ENCODE measurements at places on chromosomes 1 and 21.
A peak's percentile ranks its signal among the peaks of the same experiment; 100 is the strongest.

GRCh38 chr1:176205332-176205914 lies 1.7 kb downstream of the COP1 start:
- no peak for DNase-seq

GRCh38 chr1:116178837-116179236 lies 67.6 kb downstream of the MAB21L3 start:
- peak; percentile 82 for DNase-seq

DNA sequence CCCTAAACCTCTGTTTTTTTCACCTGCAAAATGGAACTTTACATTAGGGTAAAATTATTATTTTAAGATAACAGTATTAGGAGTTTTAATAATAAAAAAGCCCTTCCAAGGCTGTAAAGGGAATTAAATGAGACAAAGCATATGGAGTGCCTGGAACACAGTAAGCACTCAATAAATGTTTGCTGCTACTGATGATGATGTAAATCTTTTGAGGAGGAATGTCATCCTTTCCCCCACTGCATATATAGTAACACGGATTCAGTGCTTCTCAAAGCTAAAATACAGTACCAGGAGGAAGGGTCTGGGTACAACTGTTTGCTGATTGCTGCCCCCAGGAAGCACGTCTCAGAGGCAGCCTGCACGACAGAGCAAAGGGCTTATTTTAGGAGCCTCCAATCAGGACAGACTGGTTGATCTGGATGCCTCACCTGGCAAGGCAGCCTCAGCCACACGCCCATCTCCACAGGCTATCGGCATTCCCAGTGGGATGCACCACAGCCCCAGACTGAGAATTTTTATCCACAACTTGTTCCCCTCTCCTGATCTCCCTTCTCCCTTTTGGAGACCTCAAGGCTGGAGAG lies 64.4 kb downstream of the GADD45A start:
- no peak for DNase-seq

- DNase-seq = peak; percentile 75
Observed at GRCh38 chr1:59879574-59879973, 47.0 kb downstream of the CYP2J2 start.

- no peak for DNase-seq
Observed at GRCh38 chr21:27817074-27817473, 850.2 kb upstream of the ADAMTS5 start.

DNA sequence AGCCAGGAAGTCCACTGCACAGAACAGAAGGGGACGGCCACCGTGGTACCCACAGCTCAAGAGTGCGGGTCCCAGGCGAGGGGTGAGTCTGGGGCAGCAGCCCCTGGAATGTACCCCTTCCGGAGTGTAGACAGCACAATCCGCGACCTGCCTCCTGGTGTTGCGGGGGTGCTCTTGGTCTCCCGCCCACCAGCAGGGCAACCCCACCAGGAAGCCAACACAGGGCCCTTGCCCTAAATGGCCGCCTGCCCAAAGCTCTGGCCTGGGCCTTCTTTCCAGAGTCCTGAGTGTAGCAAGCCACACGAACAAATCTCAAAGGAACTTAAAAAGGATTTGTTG lies 1.1 kb upstream of the SLC19A1 start:
- DNase-seq = no peak

DNA sequence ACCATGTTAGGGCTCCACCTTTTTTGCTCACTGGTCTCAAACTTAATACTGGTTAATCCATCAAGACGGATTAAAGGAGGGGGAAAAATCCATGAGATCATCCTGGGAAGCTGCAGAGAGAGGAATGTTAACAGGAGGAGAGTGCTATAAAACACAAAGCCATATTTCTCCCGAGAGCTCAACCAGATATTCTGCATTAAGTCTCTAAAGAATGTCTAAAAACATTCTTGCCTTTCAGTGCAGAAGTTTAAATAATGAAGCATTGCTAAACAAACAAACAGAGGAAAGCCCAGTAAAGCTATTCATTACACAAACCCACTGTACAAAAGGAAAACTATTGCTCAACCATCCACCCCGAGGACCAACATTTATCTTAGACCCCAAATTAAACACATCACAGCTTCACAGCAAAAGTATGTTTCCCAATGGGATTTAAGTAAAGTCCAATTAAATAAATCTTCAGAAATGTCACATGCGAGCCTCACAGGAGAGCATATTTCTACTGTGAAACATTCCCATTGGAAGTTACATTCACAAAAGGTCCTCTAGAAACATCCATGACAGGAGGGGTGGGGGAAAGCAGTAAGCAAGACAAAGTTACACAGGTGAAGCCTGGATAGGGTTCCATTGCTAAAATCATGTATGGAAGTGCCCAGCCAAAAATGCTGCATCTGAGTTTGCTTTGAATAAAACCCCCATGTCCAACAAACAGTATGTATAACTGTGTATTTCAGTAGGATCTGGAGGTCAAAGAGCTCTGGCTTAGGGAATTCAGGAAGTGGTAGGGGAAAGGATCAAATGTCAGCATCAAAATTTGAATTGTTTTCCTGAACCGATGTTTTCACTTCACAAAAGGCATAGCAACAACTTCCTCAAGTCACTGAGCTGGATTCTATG lies 23.3 kb downstream of the DUSP10 start:
- DNase-seq = no peak

DNA sequence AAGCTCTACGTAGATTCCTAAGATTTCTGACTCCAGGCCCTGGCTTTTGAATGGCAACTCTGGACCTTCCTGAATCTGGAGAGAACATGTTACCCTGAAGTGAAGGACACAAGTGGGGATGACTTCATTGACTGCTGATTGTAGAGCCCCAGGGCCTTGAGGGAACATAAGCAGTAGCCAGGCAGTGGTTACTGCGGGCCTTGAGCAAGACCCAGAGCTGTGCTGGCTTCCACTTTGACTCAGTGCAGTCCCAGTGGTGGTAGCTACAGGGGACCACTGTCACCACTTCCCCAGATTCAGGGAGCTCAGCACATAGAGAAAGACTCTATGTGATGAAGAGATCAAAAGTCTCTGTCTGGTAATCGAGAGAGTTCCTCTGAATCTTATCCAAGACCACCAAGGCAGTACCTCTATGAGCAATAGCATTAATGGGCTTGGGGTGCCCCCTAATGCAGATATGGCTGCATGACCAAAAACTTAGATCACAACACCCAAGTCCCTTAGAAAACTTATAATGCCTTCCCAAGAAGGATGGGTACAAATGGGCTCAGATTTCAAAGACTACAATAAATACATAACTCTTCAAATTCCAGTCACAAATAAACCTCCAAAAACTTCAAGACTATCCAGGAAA lies 1278.3 kb downstream of the AMY1C start:
- no peak for DNase-seq

GRCh38 chr1:55720261-55720660 lies 505.1 kb upstream of the USP24 start:
- DNase-seq = no peak

Measured in NCI-H2029 treated with DMSO at 0.1 percent for 48 hours (cell line).